Spinal cord (tissue), 10 donors: ENCODE measurements at places on chromosomes 6 and 20.

DNA sequence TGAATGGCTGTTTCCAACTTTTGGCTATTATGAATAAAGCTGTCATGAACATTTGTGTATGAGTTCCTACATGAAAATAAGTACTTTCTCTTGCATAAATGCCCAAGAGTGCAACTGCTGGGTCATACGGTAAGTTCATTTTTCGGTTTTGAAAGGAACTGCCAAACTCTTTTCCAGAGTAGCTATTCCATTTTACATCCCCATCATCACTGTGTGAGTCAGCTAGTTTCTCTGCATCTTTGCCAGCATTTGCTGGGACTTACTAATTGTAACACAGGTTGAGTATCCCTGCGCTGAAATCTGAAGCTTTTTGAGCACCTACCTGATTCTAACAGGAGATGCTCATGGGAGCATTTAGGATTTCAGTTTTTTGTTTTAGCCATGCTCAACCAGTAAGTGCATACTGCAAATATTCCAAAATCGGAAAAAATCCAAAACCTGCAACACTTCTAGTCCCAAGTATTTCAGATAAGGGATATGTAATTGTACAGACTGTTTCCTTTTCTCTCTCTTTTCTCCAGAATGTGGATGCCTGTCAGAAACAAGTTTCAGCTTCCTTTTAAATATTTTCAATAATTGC is 118.4 kb downstream of the DTNBP1 start:
- H3K27me3 ChIP-seq: no peaks in the 10 kb centered on the region
- H3K36me3 ChIP-seq: no peaks in the 10 kb centered on the region
- H3K4me3 ChIP-seq: no peak overlapping the region
- no peak overlapping the region for H3K27ac ChIP-seq
- peaks cover 9% of the 10 kb centered on the region for H3K4me1 ChIP-seq

DNA sequence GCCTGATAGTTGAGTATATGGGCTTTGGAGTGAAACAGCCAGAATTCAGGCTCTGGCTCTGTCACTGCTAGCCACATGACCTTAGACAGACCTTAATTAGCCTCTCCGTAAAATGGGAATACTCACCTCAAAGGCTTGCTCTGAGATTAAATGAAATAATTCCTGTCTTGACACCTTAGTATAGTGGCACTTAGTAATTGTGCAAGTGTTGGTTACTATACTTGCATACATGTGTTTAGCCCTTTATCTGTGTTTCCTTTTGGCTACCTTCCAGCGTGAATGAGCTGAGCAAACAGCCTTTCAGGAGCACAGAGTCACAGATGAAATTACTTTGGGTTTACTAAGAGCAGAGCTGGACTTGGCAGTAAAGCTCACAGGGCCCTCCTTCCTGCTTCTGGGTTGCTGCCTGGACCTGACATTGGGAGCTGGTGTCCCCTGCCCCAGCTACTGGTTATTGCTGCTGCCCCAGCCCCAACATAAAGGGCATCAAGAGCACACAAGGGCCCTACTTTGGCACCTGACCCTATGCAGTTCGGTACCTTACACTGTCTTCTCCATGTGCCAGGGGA is 32.8 kb downstream of the CD164 start:
- DNase-seq: peak; percentile 22
- no peak overlapping the region for H3K4me3 ChIP-seq

DNA sequence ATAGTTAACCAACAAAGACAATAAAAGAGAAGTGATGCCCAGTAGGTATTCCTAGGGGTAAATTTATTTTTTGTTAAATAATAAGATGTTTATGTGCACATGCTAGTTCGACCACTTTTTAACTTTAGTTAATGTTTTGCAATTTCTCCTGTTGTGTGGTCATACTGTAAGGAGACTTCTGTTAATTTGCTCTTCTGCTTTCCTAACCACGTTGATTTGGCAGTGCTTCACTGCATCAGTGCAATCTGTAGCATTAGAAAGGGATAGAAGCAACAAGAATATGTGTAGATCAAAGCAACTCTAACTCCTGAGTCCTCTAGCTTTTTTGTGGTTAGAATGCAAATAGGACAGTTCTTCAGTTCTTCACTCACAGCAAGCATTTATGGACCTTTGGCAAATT is 13.9 kb downstream of the MYB start:
- no peaks in the 10 kb centered on the region for H3K4me1 ChIP-seq
- DNase-seq: no peak
- H3K4me3 ChIP-seq: no peak overlapping the region
- H3K36me3 ChIP-seq: no peaks in the 10 kb centered on the region
- no peaks in the 10 kb centered on the region for H3K27me3 ChIP-seq

DNA sequence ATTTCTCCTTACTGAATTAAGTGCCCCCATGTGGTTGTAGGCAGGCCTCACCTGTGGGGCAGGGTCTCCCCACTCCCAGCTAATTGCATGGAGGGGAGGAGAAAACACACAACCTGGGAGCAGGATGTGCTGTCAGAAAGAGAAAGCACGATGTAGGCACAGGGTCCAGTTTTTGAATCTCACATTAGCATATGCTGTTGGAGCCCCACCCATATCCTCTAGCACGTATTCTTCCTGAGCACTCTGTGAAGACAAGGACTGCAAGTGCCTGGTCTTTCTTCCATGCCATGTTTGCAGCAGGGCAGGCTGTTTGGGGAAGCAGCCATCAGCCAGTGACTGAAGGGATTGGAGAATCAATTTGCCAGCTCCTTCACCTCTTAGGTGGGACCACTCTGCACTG is 108.2 kb downstream of the CFAP61 start:
- DNase-seq: no peak
- H3K4me3 ChIP-seq: no peak overlapping the region
- no peaks in the 10 kb centered on the region for H3K4me1 ChIP-seq
- H3K36me3 ChIP-seq: no peaks in the 10 kb centered on the region
- H3K27me3 ChIP-seq: no peaks in the 10 kb centered on the region

- no peak overlapping the region for H3K27ac ChIP-seq
- peaks cover 6% of the 10 kb centered on the region for H3K36me3 ChIP-seq
- no peak overlapping the region for H3K4me3 ChIP-seq
- H3K4me1 ChIP-seq: peaks cover 4% of the 10 kb centered on the region
Observed at GRCh38 chr6:107718341-107718740, 105.8 kb downstream of the SCML4 start.

DNA sequence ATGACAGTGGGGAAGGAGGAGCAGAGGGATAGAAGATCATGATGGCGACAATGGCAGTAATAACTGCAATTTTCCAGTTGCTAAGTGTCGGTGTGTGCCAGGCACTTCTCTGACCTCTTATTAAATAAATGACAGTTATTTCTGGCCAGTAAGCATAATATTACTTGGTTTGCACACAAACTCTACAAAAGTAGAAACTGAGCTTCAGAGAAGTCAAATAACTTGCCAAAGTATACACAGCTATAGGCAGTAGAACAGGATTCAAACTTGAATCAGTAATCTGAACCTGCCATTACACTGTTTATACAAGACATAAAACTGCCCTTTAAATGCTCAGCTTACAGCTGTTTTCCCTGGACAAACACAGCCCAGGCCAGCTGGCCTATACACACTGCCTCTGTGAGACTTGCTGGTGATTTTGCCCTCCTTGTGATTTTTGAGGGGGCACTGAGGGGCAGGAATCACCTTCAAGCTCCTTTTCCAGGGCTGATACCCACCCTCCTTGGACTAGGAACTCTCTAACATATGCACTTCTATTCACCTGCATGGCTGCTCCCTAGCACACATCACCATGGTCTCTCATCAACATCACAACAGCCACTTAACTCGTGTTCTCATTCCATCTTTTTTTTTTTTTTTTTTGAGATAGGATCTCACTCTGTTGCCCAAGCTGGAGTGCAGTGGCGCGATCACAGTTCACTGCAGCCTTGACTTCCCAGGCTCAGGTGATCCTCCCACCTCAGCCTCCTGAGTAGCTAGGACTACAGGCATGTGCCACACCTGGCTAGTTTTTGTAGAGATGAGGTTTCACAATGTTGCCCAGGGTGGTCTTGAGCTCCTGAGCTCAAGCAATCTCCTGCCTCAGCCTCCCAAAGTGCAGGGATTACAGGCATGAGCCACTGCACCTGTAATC is 63.6 kb downstream of the SLC23A2 start:
- no peak overlapping the region for H3K27ac ChIP-seq
- H3K4me1 ChIP-seq: peaks cover 3% of the 10 kb centered on the region
- H3K36me3 ChIP-seq: no peaks in the 10 kb centered on the region
- DNase-seq: no peak
- H3K4me3 ChIP-seq: no peak overlapping the region

DNA sequence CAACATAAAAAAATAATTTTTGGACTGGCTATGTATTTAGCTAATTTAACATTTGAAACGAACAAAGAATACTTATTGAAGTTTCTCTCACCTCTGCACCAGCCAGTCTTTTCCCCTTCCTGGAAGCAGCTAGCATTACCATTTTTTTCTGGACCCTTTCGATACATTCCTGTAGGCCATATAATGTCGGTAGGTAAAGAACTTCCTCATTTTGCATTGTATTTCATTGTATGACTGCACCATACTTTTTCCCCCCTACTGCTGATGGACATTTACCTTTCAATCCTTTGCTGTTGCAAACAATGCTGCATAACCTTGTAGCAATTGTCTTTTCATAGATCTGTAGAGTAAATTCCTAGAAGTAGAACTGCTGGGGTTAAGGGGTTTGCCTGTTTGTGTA is 17.6 kb downstream of the CBFA2T2 start:
- H3K36me3 ChIP-seq: no peaks in the 10 kb centered on the region
- no peak overlapping the region for H3K4me3 ChIP-seq
- H3K27me3 ChIP-seq: no peaks in the 10 kb centered on the region
- no peak overlapping the region for H3K27ac ChIP-seq
- H3K4me1 ChIP-seq: no peaks in the 10 kb centered on the region
